8988T (cell line): ENCODE measurements at places on chromosomes 11 and 22.
A peak's percentile ranks its signal among the peaks of the same experiment; 100 is the strongest.

GRCh38 chr22:46916886-46917770 lies 154.7 kb downstream of the TBC1D22A start:
- no peak for DNase-seq

DNA sequence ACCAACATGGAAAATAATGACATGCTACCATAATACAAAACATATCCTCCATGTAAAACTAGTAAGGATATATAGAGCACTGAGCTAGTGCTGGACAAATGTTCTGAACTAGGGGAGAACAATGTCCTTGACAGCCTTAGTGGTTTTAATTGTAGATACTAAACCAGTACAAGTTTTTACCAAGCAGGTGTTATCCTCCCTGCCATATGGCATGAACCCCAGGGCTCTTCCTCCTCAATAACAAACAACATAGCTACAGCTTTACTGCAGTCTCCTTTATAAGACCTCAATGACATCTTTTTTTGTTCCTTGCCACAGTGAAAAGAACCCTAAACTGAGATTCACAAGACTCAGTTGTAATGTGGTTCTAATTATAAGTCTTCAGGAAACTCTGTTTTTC lies 70.2 kb upstream of the GDPD4 start:
- DNase-seq, result no peak

GRCh38 chr11:6670202-6670830 lies 12.8 kb downstream of the MRPL17 start:
- DNase-seq, result no peak

- no peak for DNase-seq
Measured at GRCh38 chr11:131240421-131240820, 130.0 kb upstream of the NTM start.

GRCh38 chr11:27339941-27340340 lies 23.1 kb downstream of the CCDC34 start:
- DNase-seq, result no peak

DNA sequence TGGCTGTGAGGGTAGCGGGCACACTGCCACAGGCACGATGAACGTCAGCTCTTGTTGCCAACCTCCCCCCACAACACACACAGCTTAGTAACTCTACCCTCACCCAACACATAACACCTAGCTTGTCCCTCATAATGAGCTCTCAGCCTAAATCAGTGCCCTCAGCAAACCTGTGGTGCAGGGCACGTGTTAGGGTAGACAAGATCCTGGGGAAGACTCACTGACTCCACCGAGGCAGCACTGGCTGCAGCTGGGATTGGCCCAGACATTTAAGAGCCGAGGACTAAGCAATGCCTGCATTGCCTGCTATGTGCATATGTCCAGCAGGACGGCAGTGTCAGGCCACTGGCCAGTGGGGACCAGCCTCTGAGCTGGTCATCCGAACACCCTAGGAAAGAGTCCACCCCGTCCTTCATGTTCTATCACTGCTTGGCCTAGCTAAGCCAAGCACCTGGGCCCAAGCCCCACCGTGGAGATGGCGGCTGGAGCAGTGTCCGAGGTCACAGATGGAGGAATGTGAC lies 32.9 kb upstream of the TRIM29 start:
- DNase-seq, result peak; percentile 14
